Effector memory CD4-positive, alpha-beta T cell (primary cell): ENCODE measurements at places on chromosomes 4 and X.

GRCh38 chr4:129230846-129231245 is 134.9 kb downstream of the C4orf33 start:
- no peak overlapping the region for H3K27ac ChIP-seq
- no peaks in the 10 kb centered on the region for H3K36me3 ChIP-seq
- H3K4me1 ChIP-seq, result no peaks in the 10 kb centered on the region
- no peak for DNase-seq

DNA sequence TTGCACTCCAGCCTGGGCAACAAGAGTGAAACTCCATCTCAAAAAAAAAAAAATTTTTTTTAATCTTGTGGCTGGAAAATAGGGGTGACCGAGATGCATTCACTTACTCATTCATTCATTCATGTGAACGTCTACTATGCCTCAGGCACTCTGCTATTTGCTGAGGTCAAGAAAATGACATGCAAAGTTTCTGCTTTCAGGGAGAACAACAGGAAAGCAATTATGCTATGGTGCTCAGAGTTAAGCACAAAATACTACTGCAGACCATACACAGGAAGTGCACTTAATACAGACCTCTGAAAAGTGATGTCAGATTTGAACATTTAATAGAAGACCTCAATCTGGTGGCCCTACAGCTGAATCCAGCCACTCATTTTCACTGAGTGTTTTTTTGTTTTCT is 59.6 kb upstream of the DUSP21 start:
- no peaks in the 10 kb centered on the region for H3K4me1 ChIP-seq
- H3K4me3 ChIP-seq, result no peak overlapping the region
- H3K36me3 ChIP-seq, result no peaks in the 10 kb centered on the region
- no peak overlapping the region for H3K27ac ChIP-seq
- DNase-seq, result no peak

GRCh38 chrX:134761788-134762187 is 103.5 kb upstream of the PLAC1 start:
- no peaks in the 10 kb centered on the region for H3K36me3 ChIP-seq
- H3K27me3 ChIP-seq, result no peaks in the 10 kb centered on the region
- no peak for DNase-seq
- H3K27ac ChIP-seq, result no peak overlapping the region
- H3K4me1 ChIP-seq, result no peaks in the 10 kb centered on the region

DNA sequence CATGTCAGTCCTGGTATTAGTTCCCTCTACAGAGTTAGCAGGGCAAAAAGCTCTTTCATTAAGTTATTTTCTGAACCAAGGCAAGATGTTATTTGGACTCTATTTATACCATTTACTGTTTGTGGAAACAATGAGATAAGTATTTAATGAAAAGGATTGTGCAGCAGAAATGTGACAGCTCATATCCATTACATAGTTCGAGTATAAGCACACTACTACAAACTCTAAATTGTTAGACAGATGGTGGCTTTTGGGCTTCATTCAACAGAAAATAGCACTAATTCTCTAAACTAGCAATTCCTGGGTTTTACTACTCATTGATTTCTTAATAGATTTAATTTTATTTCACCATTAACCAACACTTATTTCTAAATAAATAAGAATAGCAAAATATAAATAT is 95.2 kb upstream of the ANK2 start:
- H3K4me3 ChIP-seq, result no peak overlapping the region
- no peak overlapping the region for H3K27ac ChIP-seq
- H3K4me1 ChIP-seq, result no peaks in the 10 kb centered on the region

- H3K27me3 ChIP-seq, result no peaks in the 10 kb centered on the region
- H3K27ac ChIP-seq, result no peak overlapping the region
- no peaks in the 10 kb centered on the region for H3K4me1 ChIP-seq
- no peak overlapping the region for H3K4me3 ChIP-seq
Observed at GRCh38 chr4:144788469-144788868, 142.5 kb downstream of the HHIP start.

DNA sequence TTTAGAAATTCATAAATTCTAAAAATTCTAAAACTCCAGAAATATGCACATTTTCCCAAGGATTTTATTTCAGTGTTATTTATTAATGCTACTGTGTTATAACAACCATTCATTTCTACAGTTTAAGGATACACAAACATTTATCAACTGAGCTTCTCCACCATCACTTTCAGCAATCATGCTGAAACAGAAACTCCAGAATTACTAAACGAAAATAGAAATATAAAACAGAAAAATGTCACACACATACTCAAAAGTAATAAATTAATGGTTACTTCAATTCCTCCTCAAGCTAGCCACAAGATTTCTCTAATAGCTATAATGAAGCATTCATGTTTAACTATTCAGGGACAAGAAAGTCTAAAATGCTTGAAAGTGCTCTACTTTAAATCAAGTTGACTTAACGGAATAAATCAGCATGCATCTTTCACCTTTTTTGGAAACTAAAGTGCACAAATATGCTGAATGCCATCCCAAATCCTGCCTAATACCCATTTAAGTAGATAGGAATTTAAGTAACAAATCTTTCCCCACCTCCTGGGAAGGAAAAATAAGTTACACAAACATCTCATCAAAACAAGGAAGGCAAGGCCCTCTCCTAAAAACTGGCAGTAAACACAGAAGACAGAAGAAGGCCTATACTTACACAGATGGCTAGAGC is 563 bp downstream of the FAM13A start:
- H3K4me3 ChIP-seq, result no peak overlapping the region
- H3K27me3 ChIP-seq, result no peaks in the 10 kb centered on the region
- H3K4me1 ChIP-seq, result no peaks in the 10 kb centered on the region
